Heart right ventricle (tissue), 16 donors: ENCODE measurements at places on chromosomes 1 and 21. TPM values are rescaled to one million over a fixed set of nuclear protein-coding genes. Genes with fewer than 3 reads are reported as not detected.

GRCh38 chr1:23561813-23562100, 2.5 kb upstream of the ID3 start:
- no peak for DNase-seq

The FAM229A gene
- 0.93 TPM for total RNA-seq

GRCh38 chr1:218374401-218375353, 29.5 kb downstream of the TGFB2 start:
- no peak for DNase-seq

The IFNLR1 gene
- 2.0 TPM for total RNA-seq

The GBP4 gene
- 46.5 TPM for total RNA-seq

The SLC25A34 gene
- 44.9 TPM for total RNA-seq
